ENCODE measurements at places on chromosomes 6 and 20. TPM values are rescaled to one million over a fixed set of nuclear protein-coding genes. Genes with fewer than 3 reads are reported as not detected.

The HMGA1 gene
- total RNA-seq: 184 TPM

The DEFB114 gene
- total RNA-seq: not detected

DNA sequence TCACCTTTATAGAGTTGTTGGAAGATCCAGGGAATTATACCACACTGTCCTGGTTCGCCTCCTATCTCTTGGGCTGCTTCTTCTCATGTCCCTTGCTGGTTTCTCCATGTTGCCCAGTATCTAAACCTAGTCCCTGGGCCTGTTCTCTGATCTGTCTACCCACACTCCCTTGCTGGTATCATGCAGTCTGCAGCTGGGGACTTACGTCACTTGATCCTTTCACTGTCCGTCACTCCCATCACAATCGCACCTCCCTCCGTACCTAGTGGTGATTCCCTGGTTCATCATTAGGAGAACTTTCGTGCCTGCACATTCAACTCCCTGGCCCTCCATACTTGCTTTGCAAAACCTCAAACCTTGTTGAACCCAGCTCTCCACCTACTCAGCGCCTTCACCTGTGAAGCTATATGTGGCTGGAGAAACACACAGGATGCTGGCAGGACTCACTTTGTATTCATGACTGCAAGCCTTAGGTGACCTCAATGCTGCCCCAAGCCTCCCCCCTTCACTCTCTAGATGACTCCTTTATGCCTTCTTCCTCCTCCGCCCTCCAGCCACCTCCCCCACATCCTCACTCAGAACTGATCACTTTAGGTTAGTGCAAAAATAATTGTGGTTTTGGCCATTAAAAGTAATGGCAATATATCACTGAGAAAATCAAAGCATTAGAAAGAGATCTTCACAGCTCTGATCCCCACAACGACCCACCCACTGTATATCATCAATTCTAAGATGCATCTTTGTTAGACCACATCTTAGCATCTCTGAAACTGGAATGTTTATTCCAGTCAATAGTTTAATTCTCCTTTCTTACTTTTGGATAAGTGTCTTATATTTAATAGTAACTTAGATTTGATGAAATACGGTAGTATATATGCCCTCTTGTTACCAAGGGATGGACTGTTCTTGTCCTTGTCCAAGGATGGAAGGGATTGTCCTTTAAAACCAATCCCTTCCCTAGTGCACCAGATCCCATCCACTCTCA, 26.4 kb downstream of the GDAP1L1 start:
- no peak overlapping the region for H3K27ac ChIP-seq
- DNase-seq: no peak
- no peaks in the 10 kb centered on the region for H3K27me3 ChIP-seq
- H3K4me3 ChIP-seq: no peak overlapping the region

DNA sequence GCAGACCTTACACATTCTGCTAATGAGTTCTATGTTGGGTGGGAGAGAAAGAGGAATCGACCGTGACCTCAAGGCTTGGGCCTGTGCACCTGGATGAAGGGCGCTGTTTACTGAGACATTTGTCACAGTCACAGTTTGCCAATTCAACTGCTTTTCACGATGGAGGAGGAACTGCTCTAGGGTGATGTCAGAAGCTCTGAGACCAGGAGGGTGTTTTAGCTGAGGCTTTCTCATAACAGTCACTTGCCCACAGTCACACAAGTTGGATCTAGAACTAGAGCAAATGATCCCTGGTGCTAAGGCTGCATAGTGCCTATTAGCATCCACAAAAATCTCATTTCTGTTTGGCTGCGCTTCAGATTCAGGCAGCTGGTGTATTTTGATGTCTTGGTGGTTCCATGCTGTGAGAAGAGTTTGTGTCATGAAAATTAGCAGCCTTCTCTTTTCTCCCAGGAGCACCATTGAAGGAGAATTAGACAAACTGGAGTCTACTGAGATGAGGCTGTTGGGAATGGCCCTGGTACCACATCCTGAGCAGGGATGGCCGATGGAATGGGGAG, 83.3 kb upstream of the TGM3 start:
- H3K36me3 ChIP-seq: no peaks in the 10 kb centered on the region
- H3K4me1 ChIP-seq: no peaks in the 10 kb centered on the region
- H3K27me3 ChIP-seq: no peaks in the 10 kb centered on the region
- H3K4me3 ChIP-seq: no peak overlapping the region
- no peak for DNase-seq

DNA sequence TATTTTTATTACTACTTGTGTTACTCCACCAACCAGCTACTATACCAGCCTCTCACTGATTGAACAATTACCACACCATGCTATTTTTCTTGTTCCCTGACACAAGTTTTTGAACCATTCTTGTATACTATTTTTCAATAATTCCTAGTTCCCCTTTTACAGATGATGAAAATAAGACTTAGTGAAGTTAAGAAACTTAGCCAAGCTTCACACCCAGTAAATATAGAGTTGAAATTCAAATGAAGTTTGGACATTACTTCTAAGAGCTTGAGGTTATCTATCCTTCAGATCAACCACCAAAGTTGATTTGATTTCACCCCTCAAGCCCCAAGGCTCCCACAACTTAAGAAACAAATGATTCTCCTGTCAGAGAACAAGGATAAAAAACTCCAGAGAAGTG, 13.1 kb upstream of the BCAS1 start:
- H3K27me3 ChIP-seq: no peaks in the 10 kb centered on the region
- H3K4me1 ChIP-seq: no peaks in the 10 kb centered on the region
- H3K27ac ChIP-seq: no peak overlapping the region
- no peaks in the 10 kb centered on the region for H3K36me3 ChIP-seq
